ENCODE measurements at places on chromosomes 5 and 9.

GRCh38 chr5:134252671-134253070 lies 26.8 kb upstream of the PPP2CA start:
- DNase-seq, result no peak

GRCh38 chr5:143624465-143624864 lies 187.5 kb upstream of the HMHB1 start:
- DNase-seq, result no peak

GRCh38 chr5:663436-664342 lies 29.5 kb downstream of the TPPP start:
- no peak for DNase-seq

DNA sequence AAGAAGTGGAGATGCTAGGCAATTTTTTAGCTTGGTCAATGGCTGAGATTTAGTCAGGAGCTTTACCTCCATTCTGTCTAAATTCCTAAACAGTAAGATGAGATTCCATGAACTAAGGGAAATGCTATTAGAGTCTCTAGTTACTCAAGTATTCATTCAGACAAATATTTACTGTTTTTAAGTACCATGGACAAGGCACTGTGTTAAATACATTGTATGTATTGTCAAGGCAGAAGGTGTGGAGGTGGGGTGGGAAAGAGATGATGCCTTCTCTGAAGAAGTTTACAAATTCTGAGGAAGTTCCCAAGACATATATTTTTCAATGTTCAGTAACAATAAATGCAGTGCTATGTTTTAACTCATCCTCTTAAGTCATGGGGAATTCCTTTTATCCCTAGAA lies 459.9 kb upstream of the NMUR2 start:
- no peak for DNase-seq

DNA sequence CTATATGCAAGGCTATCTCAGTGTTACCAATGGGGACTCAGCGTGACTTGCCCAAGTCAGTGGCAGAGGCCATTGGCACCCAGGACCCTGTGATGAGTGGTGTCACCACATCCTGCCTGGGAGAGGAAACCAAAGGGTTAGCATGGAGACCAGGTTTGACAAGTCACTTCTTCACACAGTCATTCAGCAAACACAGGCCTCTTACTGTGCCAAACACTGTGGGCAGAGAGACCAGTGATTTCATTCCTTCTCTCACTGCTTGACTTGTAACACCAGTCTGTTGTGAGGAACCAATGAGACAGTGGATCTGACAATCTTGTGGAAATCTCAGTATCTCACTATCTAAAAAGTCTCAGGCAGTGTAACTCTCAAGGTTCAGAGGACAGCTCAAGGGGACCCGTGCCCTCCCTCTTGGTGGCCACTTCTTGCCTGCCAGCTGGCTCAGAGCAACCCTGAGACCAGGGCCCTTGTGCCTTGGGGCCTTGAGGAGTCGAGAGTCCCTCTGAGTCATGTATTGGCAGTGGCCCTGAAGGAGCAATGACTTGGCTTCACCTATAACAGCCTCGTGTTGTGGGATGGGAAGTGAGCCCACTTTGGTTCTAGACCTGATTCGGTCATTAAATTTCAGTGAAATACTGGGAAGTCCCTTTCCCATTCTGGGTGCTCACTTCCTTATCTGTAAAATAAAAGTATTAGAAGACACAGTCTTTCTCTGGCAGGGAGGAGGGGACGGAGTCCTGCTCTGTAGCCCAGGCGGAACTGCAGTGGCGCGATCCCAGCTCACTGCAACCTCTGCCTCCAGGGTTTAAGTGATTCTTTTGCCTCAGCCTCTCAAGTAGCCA lies 1.6 kb downstream of the FABP6 start:
- no peak for DNase-seq

DNA sequence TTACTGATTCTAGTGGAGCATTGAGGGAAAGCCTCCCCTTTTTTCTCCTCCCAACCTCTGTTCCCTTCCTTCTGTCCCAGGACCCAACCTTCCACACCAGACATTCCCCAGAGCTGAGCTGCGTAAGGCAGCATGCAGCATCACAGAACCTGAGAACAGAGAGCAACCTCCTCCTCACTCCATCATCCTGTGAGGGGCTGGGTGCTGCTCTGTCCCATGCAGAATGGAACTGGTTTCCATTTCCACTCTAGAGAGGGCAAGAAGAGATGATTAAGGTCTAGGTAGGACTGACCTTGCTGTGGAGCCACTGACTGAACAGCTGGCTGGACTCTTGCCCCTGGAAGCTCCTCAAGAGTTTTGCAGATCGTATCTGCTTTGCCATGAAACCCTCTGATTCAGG lies 30.1 kb upstream of the IL7R start:
- DNase-seq, result no peak

GRCh38 chr5:80318212-80318611 lies 1.6 kb upstream of the SPZ1 start:
- no peak for DNase-seq

- no peak for DNase-seq
Measured at GRCh38 chr5:172855597-172856292, 21.7 kb downstream of the ERGIC1 start.

GRCh38 chr5:38237681-38238080 lies 20.7 kb upstream of the EGFLAM start:
- DNase-seq, result no peak

DNA sequence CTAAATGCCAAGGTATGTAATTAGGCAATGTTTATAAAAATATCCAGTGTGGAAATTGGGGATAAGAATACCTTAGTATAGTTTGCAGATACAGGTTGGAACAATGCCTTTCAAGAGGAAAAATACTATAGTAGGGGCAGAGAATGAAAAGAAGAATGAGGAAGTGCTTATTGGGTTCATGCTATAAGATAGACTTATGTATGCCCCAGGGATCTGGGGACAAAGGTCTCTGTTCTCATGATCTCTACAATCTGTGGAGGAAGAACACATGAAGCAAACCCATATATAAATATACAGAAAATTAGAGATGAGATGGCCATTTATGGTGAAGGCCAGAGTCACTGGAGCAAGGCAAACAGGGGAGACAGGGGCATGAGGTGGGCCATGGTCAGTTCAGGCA lies 106.5 kb upstream of the DAB2 start:
- DNase-seq, result no peak

- DNase-seq, result no peak
Measured at GRCh38 chr5:172913117-172913850, 45.9 kb upstream of the RPL26L1 start.

DNA sequence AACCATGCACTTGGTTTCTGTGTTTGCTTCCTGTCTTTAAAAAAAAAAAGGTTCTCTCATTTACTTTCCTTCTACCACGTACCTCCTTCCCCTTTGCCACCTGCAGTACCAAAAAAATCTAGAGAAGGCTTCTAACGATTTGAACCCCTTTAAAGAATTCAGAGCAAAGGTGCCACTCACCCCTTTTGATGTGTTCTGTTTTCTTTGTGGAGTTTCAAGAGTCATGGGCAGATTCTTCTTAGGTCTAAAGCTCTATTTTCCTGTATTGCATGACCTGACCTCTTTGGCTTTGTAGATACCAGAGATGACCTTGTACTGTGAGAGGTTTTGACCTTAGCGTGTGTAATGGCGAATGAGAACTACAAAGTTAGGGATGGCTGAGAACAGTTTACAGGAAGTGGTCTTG lies 29.0 kb downstream of the TXNDC8 start:
- no peak for DNase-seq

- no peak for DNase-seq
Measured at GRCh38 chr5:150053713-150054392, 32.5 kb downstream of the CSF1R start.

DNA sequence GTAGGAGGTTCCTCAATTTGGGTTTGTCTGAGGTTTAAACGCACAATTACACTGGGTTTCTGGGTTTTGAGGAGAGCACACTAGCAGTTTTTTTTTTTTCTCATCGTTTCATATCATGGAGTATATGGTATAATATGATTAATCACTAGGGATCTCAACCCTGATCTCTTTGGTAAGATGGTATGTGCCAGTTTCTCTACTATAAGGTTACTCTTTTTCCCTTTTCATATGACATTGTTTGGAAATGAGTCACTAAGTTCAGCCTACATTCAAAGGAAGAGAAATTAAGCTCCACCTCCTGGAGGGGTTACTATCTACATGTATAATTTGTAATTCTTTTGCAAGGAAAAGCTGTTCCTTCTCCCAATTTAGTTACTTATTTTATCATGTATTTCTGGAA lies 35.2 kb downstream of the MTRR start:
- DNase-seq, result no peak

DNA sequence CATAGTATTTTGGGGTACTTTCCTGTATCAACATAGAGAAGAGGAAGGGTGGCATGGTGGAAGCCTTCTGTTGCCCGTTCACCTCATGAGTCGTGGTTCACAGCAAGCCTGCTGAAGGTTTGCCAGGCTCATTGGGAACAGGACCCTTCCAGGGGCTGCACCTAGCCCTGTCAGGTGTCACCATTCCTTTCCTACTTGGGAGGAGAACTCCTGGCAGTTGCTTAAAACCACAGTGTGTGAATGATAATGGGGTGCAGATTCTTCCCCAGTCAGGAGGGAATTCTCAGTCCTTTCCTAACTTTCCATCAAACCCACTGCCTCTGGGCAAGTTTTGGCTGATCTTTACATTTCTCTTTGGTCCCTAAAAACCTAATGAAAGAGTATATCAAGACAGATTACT lies 99.4 kb upstream of the CTNND2 start:
- no peak for DNase-seq

- no peak for DNase-seq
Measured at GRCh38 chr5:181114844-181115778, 15.9 kb downstream of the OR2V1 start.

DNA sequence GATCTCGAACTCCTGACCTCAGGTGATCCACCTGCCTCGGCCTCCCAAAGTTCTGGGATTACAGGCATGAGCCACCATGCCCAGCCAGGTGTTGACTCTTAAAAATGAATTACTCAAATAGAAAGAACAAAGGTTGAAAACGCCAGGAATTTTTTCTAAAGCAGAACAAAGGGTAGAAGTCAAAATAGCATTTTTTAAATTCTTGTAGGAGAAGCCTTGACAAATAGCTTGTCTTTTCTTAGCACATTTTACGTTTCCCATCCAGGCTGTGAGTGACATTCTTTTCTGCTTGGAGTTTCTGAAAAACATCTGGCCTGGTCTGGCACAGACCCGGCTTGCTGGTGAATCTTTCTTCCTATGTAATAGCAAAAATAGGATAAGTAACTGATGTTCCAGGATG lies 169.4 kb upstream of the ZNF462 start:
- DNase-seq, result no peak

- no peak for DNase-seq
Measured at GRCh38 chr9:29691758-29692407, 2118.6 kb upstream of the C9orf72 start.

DNA sequence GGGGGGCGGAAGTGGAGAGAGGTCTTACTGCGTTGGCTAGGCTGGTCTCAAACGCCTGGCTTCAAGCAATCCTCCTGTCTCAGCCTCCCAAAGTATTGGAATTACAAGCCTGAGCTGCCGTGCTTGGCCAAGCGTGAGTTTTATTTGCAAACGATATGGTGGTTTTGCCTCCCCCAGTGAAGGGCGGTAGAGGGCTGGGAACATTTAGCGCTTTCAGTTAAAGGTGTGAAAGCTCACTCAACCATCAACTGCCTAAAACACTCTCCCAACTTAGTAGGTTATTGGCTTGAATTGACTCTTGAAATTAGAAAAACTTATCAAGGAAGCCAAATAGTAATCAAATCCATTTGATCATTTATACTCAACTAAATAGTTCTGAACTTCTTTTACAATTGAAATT lies 156.3 kb downstream of the ESM1 start:
- DNase-seq, result no peak

DNA sequence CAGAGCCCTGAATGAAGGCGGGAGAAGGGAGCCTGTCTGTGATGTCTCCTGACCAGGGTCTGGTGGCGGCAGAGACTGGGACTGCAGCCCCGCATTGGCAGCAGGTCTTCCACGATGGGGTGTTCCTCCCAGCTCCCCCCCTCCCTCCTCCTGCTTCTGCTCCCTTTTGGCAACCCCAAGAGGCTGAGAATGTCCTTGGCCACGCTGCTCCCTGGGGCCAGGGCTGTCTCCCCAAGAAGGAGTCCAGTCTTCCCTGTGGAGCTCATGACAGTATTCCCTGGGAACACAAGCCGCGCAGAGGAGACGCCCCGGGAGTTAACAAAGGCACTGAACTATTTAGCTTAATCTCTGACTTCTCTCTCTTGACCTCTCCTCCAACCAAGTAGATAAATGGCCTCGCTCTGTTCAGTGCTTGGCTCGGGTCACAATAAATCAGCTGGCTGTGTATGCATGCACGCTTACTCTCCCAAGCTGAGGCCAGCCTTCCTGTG lies 84.0 kb upstream of the NEURL1B start:
- no peak for DNase-seq

- DNase-seq, result no peak
Measured at GRCh38 chr5:91264311-91265051, 118.6 kb downstream of the ARRDC3 start.

DNA sequence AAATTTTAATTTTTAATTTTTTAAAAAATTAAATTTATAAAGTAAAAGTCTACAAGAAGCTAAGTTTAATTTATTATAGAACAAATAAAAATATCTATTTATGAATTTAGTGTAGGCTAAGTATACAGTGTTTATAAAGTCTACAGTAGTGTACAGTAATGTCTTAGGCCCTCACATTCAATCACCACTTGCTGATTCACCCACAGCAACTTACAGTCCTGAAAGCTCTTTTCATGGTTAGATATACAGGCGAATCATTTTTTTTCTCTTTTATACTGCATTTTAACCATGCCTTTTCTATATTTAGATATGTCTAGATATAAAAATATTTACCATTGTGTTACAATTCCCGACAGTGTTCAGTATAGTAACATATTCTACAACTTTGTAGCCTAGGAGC lies 55.9 kb downstream of the PCSK1 start:
- DNase-seq, result no peak

DNA sequence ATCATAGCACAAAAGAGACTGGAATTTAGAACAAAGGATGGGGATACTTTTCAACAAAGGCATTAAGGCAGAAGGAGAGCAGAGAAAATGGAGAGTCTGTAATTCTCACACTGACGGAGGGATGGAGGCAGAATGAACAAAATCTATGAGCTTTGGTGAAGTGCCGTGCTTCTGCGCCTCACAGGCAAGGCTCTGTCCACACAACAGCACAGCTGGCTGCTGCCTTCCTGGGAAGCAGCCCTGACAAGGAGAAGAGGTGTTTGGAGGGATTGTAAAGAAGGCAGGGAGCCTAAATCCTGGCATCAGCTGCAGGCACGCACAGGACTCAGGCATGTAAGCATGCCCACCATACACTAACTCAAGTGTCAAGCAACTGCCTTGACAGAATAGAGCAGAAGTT lies 485.2 kb upstream of the KIF2A start:
- DNase-seq, result no peak

DNA sequence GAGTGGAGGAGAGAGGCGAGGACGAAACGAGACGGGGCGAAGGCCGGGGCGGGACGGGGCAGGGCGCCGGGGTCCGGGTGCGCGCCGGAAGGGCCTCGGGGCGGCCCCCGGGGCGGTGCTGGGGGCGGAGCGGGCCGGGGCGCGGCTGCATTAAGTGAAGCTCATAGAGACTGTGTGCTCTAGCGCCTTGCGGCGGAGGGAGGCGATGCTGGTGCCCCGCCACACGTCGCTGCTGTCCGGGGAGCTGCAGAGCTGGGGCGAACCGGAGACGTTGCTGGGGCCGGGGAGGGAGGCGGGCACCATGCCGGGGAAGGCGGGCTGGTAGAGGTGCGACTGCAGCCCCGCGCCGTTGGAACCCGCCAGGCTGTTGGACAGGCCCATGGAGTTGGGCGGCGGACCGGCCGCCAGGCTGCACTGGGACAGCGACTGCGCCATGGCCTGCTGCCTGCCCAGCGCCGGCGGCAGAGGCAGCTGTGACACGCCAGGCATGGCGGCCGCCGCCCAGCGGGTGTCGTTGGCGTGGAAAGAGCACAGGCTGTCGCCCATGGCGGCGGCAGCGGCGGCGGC lies 8.3 kb downstream of the OTP start:
- DNase-seq, result no peak

- DNase-seq, result no peak
Measured at GRCh38 chr5:127423173-127423798, 94.2 kb upstream of the PRRC1 start.
